ENCODE measurements at places on chromosomes 3 and 15.

GRCh38 chr3:143367171-143367570 lies 247.6 kb downstream of the CHST2 start:
- peak; percentile 4 for DNase-seq

DNA sequence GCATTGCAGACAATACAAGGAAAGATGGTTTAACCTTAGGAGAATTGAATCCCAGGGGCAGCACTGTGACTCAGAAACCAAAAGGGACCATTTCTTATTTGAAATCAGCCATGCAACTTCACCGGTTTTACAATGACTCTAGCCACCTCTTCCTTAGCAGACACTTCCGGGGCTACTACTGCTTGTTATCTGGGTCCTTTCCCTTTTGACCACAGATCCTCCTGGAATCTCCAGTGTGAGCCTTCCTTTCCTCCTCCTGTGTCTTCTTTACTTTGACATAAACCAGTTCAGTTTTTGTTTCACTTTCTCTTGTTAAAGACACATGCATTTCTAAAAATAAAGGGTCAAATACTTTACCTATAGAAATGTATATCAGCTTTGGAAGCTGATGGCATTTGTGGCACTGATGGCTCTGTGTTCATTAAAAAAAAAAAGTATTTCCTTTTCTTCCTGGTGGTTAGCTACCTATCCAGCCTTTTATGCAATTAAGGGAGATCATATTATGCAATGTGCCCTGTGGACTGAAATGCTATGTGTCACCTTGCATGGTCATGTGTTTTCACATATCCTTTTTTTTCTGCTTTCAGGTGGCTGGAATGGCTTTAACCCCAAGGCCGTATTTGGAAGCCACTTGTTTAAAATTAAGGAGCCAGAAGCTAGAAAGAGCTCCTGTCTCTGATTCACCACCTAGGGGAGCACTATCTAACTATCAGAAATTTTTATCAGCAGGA lies 296.2 kb downstream of the CHL1 start:
- no peak for DNase-seq

GRCh38 chr3:148718982-148719862 lies 21.5 kb downstream of the AGTR1 start:
- DNase-seq: peak; percentile 51

DNA sequence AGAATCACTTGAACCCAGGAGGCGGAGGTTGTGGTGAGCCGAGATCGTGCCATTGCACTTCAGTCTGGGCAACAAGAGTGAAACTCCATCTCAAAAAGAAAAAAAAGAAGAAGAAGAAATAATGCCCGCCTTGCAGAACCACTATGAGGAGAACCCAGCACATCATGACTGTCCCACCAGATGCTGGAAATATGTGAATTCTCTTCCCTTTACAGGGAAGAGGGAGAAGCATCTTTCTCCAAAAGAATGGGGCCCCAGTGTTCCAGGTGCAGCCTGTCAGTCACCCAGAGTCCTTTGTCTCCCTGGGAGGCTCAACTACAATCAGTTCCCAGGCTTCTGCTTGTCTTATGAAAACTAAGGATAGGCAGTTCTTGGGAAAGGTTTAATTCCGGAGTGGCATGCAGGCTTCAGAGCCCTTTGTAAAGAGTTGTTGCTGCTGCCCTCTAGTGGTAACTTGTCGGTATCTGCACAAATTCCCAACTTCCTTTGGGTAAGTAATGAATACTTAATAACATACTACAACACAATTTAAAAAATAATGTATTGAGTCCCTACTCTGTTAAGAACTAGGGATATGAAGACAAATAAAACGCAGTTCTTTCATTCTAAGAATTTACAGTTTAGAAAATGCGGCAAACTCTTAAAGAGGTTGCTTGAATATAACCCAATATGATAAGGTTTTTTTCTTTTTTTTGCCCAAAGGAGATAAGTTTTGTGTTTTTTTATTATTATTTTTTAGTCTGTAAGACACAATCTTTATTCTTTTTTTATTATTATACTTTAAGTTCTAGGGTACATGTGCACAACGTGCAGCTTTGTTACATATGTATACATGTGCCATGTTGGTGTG lies 18.6 kb upstream of the TICRR start:
- peak; percentile 49 for DNase-seq

- DNase-seq: peak; percentile 27
Observed at GRCh38 chr3:117063930-117064329, 354.4 kb downstream of the TUSC7 start.

DNA sequence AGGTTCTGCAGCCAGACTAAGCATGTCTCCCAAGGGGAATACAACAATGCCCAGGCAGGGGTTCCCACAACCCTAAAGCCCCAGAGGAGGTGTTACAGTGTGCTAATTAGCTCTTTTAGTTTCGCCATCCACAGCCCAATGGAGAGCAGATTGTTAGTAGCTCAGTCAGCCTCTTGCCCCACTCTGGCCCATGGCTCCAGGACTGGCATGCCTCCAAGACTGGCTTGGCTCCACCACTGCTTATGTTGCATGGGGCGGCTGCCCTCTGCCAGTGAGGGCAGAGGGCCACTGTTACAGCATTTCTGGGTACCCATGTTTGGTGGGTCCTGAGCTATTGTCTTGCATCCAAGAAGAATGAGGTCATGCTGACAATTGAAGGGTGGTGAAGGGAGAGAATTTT lies 231.1 kb upstream of the MDFIC2 start:
- DNase-seq: no peak

DNA sequence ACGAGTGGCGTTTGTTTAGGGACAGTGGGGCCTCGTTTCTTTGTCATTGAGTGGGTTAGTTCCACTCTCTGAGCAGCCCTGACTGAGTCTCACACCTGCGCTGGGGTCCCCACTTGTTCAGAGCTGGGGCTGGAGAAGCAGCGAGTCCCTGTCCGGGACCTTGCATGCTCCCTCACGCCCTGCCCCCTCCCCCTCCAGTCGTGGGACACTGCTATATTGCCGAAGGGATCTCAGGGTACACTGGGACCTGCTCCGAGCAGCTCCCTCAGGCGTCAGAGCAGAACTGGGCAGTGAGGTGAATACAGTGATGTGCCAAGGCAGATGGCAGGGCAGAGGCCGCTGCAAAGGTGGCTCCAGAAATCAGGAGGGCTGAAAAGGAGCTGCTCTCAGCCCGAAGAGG lies 59.9 kb upstream of the KLF13 start:
- DNase-seq: no peak

DNA sequence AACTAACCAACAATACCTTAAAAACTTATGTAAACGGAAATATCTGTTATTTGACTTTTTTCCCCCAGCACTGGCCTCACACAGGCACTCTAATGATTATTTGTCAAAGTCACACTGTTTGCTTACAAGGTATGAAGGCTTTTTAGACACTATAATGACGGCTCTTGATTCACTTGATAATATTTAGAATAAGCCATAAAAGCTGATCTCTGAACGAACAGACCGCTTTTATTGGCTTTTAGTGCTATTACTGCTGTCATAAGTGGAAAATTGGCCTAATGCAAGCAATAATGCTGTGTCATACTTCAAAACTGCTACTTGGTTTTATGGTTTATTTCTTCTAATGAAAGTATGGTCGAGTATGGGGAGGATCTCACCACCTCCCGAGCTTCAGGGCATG lies 35.1 kb downstream of the MDFIC2 start:
- DNase-seq: no peak

- DNase-seq: no peak
Observed at GRCh38 chr15:44596511-44597010, 59.6 kb downstream of the EIF3J start.

DNA sequence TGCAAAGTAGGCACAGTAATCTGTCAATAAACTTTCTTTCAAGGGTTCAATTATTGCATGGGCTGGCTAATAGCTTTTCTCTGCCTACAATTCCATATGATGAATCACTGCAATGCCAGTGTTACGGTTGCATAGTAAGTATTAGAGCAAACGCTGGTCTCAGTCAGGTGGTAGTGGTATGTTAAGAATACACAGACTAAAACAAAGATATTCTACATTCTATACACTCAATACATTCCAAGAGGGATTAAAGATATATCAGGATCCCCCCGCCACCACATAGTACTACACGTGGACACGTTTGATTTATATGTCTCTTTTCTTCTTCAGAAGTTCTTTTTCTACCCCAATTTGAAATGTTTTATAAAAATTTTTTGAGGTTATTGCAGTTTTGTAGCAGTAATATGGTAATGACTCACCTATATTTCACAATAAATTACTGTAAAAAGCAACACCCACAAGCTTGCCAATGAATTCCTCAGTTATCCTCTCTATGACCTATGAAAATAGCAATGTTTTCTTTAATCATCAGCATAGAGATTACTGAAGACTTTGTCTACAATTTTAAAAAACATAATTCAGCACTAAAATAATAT lies 68.2 kb downstream of the CD200R1L start:
- peak; percentile 84 for DNase-seq

DNA sequence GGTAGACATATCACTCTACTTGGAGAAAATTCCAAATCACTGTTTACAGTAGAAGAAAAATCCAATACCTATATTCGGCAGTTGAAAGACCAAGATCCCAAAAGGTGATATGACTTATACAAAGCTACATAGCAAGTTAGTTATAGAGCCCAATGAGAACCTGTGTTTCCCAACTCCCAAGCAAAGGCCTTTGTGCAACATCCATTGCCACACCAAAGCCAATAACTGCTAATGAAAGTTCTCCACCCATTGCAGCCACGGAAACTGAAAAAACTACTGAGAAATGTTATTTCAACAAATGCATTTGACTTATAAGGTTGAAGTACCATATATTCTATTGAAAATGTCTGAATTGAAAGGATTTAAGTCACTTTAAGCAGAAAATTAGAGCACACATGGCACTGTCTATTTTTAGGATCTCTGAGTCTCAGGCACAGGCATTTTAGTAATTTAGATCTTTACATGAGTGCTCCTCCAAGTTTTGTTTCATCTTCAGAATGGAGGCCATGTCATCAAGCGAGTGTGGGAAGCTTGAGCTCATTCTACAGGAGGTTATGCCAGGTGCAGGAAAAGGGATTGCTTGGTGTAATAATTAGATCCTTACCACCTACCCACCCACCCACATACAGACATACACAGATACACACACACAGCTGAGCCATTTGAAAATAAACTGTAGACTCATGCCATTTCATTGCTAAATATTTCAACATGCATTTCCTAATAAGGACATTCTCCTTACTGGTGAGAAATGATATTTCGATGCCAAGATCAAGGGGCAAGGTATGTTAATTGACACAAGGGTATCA lies 19.7 kb upstream of the ANO10 start:
- DNase-seq: no peak

DNA sequence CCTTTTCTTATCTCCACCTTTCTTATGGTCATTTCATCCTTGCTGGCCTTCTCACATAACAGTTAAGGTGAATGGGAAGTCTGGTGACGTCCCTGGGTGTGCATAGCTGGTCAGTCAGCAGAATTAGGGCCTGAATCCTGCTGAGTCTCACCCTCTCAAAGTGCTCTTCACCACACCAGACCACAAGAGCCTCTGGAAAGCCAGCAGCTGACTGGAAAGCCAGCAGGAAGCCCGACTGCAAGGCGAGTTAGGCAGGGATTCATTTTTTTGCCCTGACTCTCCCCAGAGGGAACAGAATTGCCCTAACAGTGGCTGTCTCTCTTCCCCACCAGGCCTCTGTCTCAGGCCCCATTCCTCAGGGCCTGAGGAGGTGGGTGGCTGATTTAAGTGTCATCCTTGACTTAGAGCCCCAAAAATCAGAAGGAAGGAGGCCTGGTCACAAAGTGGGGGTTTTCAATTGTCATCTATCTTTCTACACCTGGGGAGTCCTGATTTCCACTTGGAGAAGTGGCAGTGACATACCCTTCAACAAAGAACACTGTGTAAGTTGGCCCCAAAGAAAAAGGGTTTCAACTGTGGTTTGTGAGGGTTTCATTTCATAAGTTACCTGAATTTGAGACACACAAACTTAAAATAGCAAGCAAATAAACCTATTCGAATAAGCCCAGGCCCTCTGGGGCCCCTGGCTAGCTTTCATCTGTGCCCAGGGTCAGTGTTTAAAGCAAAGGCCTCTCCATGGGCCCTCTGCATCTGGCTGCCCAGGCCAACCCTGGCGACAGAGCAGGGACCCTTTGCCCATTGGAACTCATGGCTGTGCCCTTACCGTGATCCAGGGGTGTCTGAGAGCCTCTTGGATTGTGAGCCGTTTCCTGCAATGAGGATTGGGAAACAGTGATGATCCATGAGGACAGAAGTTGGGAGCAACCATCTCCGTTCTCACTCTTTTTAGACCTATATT lies 90.5 kb upstream of the HERC1 start:
- DNase-seq: no peak

GRCh38 chr3:120192159-120192558 lies 92.9 kb downstream of the GPR156 start:
- no peak for DNase-seq

GRCh38 chr3:186529201-186529999 lies 14.8 kb downstream of the CRYGS start:
- peak; percentile 27 for DNase-seq

- no peak for DNase-seq
Observed at GRCh38 chr15:57398336-57398735, 22.0 kb downstream of the CGNL1 start.

GRCh38 chr3:36893137-36893557 lies 51.7 kb downstream of the TRANK1 start:
- DNase-seq: peak; percentile 75

- no peak for DNase-seq
Observed at GRCh38 chr3:71987828-71988227, 202.9 kb upstream of the PROK2 start.

- no peak for DNase-seq
Observed at GRCh38 chr15:68295014-68295805, 17.7 kb downstream of the FEM1B start.

DNA sequence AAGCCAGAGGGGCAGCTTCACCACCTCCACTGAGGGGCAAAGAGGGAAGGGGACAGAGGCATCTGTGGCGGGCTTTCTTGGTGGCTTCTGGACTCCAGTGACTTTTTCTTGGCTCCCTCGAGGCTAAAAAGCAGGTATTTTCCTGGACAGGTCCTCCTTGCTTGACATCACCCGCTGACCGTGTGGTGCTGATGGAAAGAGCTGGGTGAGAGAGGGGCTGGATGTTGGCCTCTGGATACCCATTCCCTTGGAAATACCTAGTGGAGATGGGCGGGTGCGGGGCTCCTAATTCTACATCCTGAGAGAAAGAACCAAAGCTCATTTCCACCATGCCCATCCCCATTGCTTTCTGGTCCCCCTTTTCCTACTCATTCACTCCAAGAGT lies 47.1 kb upstream of the TSEN2 start:
- no peak for DNase-seq

DNA sequence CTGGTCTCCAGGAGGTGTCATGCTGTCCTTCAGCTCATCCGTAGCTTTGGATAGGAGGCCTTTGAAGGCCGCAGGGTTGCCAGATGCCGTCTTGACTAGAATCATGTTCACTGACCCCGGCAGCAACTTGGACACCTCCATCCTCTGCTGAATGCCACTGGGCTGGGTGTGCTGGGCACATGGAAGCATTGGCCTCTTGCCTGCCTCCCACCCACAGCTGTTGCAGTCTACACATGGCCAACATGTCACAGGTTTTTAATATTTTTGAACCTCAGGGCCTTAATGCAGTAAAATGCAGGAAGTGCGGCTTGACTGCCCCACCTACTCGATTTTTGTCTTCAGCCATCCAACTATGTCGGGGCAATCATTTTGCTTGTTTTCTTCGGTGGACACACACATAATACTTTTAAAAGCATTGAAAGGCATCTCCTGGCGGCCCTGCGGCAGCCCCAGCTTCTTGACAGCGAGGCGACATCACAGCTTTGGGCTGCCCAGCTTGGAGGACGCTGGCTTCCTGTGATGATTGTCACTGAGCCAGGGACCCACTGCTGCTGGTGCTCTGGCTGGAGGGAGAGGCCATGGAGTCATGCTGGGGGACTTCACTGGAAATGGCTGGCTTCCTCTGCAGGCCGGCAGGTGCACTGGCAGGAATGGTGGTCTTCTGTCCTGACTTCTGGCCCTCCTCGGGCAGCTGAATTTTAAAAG lies 31.6 kb upstream of the ACAD9 start:
- peak; percentile 28 for DNase-seq
